ENCODE measurements at places on chromosomes 1 and 21.

DNA sequence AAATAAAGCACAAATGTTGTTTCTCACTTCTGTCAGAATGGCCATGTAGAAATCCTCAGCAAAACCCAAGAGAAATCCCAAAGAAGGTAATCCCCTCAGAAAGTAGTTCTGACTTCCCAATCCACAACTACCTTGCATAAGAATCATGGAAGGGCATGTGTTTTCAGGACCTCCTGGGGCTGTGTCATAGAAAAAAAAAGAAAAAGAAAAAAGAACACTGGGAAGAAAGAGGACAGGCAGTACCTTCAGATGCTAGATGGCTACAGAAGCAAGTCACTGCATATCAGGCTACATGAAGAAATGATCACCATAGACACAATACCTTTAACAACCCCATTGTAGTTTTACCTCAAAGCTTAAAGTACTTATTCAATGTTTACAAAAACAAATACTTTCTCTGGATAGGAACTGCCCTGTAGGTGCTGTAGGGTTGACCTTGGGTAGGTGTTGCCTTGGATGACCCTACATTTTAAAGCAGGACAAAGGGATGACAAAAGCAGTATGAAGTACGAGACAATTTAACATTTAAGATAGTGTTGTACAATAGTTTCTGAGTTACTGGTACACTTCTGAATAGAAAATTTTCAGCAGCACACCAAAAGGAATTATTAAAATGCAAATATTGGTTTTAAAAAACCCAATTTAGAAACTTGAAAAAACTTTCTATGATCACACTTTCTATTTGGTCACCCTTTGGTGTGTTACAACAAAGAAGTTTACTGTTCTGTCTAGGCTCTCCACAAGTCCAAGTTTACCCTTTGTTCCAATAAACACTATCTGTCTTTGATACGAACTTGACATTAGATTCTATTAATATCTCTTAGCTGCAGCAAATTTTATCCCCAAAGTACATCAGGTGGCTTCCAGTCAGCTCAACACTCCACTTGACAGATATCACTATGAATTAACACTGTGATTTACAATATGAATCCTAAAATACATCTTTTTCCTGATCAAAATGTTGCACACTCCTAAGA lies 5.0 kb downstream of the TRIT1 start:
- DNase-seq: no peak

DNA sequence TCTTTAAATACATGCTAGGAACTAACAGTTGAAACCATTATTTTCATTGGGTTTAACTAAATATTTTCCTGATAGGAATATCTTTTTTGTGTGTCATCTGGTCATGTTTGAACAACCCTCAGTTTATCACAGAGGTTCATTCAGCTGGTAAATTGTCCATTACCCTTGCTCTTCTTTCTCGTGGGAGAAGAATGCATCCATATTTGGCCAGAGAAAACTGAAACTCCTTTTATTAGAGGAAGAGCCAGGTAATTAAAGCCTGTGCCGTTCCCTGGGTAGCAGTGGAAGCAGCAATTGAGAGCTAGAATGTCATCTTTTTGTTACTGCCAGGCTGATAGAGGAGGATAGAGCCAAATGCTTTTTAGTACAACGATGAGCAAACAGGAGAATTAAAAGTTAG lies 587.2 kb upstream of the ZRANB2 start:
- no peak for DNase-seq

GRCh38 chr1:204434116-204434755 lies 22.6 kb upstream of the PPP1R15B start:
- no peak for DNase-seq

GRCh38 chr1:111461765-111462164 lies 12.0 kb upstream of the C1orf162 start:
- no peak for DNase-seq

- no peak for DNase-seq
Measured at GRCh38 chr1:82329226-82329625, 528.5 kb downstream of the ADGRL2 start.

- DNase-seq: no peak
Measured at GRCh38 chr1:54335011-54335754, 71.0 kb downstream of the SSBP3 start.

GRCh38 chr1:81044708-81045107 lies 756.0 kb upstream of the ADGRL2 start:
- peak; percentile 28 for DNase-seq

- DNase-seq: no peak
Measured at GRCh38 chr1:219566951-219567947, 45.7 kb downstream of the ZC3H11B start.

- DNase-seq: no peak
Measured at GRCh38 chr1:70361727-70362398, 7.3 kb upstream of the ANKRD13C start.

DNA sequence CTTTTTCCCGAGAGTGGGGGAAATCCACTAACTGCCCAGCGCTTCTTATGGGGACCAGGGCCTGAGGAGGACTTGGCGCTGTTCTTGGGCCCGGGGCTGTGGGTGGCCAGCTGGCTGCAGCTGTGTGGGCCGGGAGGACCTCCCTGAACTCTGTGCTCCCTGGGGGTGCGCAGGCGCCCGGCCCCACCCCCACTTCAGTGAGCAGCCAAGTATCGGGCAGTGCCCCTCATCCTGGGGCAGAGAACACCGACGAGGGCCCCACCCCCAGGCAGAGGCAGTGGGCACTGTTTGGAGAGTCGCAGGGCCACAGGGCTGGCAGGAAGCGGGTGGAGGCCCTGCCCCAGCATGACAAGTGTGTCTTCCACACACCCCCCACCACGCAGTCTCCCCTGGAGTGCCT lies 32.5 kb upstream of the SLC19A1 start:
- DNase-seq: no peak

GRCh38 chr1:211339631-211340041 lies 13.0 kb downstream of the TRAF5 start:
- no peak for DNase-seq

GRCh38 chr1:186878356-186878755 lies 49.6 kb downstream of the PLA2G4A start:
- no peak for DNase-seq

GRCh38 chr1:23019863-23020625 lies 776 bp downstream of the KDM1A start:
- DNase-seq: peak; percentile 38

DNA sequence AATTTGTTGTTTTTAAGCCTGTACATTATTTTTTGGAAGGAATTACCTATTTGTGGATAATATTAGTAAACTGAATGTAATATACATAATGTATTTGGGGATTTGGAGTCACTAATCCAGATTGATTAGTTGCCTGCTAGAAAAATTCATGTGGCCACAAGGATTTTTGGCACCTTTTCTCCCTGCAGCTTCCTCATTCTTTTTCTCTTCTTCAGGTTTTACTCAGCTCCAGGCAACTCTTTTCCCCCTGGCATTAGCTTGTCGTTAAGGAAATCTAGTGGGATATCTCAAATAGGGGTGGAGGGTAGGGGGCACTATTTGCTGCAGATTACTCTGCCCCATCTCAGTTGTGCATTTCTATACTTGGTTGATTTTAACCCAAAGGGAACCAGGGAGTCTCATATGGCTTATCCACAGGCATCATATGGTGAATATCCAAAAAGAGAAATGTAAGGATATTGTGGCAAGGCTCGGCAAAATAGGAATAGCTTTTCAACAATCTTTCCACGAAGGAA lies 203.1 kb downstream of the NFIA start:
- DNase-seq: no peak

GRCh38 chr1:230821346-230821745 lies 47.0 kb downstream of the C1orf198 start:
- no peak for DNase-seq

GRCh38 chr1:4797016-4797410 lies 142.6 kb downstream of the AJAP1 start:
- no peak for DNase-seq

DNA sequence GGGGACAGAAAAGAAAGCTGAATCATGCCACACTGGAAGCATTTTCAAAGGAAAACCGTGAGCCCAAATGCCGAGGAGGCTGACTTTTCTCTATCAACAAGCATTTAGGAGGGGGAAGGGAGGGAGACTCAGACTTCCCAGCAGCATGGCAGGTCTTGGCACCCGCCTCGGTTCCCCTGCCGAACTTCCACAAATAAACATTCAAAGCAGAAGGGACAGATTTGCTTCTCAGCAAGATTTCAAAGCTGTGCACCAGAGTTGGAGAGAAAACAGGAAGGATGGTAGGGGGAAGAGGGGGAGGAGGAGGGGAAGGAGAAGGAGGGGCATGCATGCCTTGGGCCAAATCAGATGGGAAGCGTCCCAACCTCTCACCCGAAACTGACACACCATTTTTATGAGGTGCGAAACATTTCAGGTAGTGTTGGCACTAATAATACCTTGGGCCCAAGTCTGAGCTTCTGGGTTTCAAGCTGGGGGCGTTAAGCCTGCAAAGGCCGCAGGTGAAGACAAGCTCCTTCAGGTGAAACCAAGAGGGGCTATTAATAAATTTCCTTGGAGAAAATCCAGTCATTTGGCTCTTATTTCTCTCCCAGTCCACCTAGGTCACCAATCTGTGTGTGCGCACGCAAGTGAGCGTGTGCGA lies 26.4 kb downstream of the ABCA4 start:
- DNase-seq: peak; percentile 43

DNA sequence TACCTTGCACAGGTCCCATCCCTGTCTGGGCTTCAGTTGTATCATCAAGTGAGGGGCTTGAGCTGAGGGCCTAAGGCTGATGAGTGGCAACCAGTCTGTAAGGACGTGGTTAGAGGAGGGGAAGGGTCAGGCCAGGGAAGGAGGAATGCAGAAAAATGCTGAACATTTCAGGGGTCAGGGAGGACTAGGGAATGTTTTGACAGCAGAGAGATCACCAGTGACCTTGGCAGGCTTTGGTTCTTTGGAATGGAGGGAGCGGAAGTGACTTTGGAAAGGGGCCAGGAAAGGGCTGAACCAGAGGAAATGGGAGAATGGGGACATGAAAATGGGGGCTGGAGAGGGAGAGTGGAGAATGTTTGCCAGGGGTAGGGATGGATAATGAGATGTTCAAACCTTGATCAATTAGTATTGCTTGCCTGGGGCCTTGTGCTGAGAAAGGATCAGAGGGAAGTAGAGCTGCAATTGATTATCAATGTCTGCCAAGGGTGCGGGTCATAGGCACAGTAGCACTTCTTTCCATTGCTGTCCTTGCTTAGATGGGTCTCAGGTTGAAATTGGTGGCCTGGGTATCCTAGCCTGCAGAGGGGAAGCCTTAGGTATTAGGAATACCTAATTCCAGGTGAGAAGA lies 7.4 kb downstream of the LDLRAP1 start:
- DNase-seq: peak; percentile 65

DNA sequence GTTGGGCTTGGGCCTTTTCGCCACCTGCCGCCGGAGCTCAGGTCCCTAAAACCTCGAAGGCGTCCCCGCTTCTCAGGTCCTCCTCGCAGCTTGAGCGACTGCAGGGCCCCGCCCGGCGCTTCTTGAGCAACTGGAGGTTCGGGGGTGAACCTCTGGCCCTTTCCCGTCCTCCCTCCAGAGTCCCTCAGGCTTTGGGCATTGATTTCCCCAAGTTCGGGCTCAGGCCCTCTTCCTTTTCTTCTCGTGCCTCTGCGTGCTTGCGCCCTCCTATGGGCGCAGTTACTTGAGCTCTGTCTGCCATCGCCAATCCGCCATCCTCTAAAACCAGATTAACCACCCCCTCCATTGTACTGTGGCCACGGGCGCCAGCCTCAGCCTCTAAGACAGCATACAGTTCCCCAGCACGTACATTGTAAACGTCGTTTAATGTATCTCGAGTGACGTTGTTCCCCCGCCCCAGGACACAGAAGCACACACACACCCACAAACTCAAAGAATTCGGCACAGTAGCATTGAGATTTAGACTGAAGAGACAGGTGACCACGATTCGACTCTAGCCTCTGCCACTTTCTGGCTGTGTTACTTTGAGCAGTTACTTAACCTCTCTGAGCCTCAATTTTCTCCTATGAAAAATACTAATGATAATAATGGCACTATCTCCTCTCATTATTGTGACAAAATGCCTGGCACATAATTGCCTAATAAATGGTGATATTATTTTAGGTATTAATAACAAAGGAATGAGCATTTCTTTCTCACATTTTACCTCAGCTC lies 22.6 kb downstream of the BTG2 start:
- DNase-seq: no peak

DNA sequence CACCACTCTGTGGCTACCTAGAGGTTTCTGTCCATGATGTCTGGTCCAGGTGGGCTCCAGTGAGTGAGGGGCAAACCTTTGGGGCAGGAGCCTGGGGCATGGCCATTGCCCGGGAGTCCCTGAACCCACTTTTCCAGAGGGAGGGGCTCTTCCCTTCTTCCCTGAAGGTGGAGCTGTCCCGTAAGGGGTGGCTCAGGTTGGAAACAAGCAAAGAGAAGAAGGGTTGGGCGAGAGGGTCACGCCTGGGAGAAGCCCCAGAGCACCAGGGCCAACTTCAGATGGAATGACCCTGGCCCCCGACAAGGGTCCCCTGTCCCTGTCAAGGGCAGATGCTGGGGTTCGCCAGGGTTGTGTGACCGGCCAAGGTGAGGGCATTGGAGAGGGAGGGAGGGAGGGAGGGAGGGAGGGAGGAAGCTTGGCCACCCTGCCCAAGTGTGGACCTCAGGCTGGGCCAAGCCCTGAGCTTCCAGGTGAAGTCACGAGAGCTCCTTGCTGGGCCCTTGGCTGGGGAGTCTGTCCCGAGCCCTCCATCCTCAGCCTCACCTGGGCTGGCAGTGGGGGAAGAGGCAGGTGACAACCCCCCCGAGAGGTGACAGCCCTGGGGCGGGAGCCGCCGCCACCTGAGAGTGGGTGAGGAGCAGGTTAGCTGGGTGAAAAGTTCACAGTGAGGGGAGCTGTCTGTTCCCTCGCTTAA lies 69.6 kb downstream of the DHRS3 start:
- DNase-seq: no peak

DNA sequence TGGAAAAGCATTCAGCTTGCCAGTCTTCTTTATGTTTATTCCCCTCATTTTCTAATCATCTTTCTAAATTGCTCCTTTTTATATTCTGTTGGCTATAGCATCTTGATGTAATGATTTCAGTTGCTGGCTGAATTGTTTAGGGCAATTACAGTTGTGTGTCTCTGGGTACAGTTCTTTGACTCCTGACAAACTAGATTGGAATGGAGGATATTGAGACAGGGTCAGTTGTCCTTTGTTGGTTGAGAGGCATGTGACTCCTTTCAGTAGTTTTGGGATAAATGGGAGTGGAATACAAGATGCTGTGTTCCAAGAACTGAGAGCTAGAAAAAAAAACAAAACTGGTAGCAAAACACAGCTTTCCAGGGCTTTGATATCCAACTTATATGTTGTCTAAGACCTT lies 1.5 kb downstream of the CENPF start:
- DNase-seq: no peak
